ENCODE measurements at places on chromosomes 1 and 21.

DNA sequence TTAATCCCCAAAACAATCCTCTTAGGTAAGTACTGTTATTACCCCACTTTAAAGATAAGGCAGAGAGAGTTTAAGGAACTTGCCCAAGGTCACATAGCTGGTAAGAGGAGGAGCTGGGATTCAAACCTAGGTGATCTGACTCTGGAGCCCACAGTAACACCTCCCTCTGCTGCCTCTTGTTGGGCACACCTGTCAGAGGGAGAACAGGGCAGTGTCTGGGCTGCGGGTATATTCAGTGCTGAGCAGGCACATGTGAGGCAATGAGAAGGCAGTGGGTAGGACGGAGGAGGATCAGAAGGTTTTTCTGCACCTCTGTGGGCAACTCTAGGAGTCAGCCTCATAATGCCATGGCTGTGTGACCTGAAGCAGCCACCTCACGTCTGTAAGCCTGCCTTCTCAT is 1.8 kb downstream of the HPCA start:
- DNase-seq: no peak

DNA sequence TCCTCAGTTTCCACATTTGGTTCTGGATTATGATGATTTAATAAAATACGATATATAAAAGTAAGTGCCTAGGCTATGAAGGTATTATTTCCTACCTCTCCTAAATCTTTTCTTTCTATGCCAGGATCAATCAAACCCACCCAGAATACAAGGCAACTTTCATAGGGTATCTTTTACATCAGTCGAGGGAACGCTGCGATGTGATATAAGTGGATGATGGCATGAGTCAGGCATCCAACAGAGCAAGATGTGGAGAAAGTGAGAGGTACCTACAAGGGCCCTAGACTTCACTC is 781 bp downstream of the TTLL7 start:
- no peak for DNase-seq

DNA sequence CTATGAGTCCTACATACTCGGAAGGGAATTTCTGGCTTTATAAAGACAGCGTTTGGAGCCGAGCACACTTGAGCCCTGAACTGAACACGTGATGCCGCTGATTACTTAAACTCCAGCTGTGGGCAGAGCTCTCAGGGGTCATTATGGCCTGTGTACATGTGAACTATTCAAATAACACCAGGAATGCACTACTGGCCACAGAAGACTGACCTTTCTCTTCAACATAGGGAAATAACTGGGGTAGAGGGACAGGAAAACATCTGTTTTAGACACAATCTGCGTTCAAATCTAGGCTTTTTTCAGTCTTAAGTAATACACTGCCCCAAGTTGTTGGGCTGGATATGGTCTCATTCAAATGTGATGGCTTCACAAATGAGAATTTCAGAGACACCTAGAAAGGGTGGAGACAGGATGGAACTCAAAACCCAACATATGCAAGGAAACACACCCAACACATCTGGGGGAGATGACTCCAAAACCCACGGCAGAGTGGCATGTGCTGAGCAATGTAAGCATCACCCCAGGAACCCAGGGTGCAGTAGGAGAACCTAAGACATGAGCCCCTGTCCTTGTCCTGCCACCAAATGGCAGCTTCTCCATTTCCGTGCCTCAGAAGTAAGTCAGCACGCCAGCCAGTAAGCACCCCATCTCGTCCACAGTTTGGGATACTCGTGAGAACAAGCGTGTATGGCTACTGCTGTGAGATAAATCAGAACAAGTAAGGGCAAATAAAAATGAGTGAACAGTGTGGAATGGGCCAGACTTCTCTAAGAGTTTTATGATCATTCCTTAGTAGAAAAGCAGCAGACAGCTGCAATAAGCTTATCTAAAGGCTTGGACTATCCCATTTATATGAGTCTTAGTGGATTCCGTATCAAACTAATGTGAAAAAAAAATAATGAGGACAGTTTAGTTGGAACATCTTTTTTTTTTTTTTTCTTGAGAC is 24.9 kb downstream of the NID1 start:
- DNase-seq: no peak

GRCh38 chr1:236727521-236727920 is 41.2 kb downstream of the ACTN2 start:
- DNase-seq: no peak

Measured in mammary epithelial cell (primary cell).